ENCODE measurements at places on chromosomes 16 and 17.

GRCh38 chr16:12026741-12027490 is 50.4 kb downstream of the SNX29 start:
- no peak for DNase-seq

GRCh38 chr17:42698736-42699414 is 16.5 kb downstream of the CNTNAP1 start:
- DNase-seq: peak; percentile 71

- no peak for DNase-seq
Measured at GRCh38 chr16:70494777-70495176, 28.6 kb downstream of the COG4 start.

- no peak for DNase-seq
Measured at GRCh38 chr17:40884708-40885512, at the start of gene KRT20. Gene KRT20, minus strand, starts transcription at chr17:40885242. Its CDS starts 57 bp downstream, at chr17:40885185.

DNA sequence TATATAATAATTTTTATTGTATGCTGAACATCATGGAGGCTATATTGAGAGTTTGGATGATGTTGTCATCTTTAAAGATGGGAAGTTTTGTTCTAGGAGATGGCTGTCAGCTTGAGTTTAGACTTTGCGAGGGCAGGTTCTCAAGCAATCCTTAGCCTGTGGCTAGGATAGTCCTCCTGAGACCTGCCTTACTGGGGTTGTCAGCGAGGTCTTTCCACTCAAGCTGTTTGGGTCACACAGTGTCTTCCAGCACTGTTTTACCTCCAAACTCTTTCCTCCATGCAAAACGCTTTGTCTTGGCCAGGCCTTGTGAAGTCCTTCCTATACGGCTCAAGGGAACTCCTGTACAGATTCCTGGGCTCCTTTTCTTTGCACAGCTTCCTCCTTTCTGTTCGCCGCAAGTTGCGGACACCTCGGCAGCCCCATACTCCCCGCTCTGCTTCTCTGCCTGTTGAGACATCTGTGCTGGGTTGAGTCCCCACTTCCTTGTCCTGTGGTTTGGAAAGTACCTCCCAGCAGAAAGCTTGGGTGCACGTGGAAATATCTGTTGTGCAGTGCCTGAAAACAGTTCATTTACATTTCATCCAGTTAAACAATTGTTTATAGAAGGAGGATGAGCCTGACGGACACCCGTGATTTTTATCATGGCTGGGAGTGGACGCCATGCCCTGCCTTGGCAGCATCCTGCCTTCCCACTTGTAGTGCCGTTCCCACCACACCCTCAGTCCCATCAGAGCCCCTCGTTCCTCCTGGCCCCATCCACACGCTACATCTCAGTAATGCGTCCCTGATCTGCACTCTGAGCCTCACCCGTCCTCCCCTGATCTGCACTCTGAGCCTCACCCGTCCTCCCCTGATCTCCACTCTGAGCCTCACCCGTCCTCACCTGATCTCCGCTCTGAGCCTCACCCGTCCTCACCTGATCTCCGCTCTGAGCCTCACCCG is 55.0 kb upstream of the CBFA2T3 start:
- no peak for DNase-seq

DNA sequence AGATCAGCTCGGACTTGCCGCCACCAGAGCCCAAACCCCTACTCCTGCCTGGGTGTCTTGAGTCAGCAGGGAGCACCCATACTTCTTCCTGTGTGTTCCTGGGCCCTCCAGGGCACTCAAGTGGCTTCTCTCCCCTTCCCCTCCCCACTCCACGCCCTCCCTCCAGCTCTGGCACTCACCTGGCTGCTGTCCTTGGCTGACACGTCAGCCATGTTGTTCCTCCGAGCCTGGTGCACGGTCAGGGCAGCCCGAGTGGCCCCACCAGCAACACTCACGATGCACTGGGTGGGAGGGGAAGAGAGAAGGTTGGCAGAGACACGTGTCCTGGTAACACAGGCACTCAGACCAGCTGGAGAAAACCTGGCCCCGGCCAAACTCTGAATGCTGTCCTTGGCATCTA is 11.5 kb downstream of the RUSF1 start:
- no peak for DNase-seq

DNA sequence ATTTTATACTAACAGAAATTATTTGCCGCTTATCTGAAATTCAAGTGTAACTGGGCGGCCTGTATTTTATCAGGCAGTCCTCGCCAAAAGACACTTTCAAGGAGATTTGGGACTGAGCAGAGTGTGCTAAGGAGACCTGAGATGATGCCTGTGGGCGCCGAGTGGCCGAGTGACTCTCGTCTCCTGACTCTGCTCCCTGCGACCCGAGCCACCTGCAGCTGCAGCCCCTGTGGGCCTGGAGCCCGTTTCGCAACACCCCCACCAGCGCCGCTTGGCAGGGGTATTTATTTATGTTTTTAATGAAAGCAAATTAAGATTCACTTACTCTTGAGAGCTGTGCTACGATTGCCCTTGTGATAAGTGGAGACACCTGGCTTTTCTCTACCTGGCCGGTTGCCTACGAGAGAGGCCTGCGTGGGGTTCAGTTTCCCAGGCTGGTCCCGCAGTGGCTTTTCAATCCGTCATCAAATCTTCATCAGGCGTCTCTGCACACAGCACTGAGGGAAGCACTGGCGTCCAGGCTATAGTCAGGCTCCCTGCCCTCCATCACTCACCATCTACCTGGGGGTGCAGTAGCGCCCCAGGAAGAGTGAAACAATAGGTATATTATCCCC is 124.0 kb downstream of the SEC14L1 start:
- no peak for DNase-seq

- DNase-seq: no peak
Measured at GRCh38 chr17:50182783-50183420, 17.1 kb downstream of the SGCA start.

GRCh38 chr17:1727258-1727789 is 2.8 kb downstream of the WDR81 start:
- no peak for DNase-seq

DNA sequence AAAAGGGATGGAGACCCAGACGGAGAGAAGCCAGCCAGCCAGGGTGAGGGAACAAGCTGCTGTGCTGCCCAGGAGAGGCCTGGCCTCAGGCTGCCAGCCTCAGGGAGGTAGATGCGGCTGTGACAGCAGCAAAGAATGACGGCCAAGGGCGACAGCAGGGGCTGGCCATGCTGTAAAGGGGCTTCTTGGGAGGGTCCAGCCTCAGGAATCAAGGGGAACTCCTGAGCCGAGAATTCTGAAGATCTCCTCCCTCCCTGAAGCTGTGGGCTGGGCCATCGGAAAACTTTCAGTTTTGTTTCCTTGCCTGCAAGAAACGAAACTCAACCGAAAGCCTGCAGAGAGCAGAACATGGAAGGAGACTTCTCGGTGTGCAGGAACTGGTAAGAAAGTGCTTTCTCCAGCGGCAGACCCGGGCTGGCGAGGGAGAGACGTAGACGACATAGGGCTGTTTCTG is at the start of gene XAF1:
Gene XAF1, plus strand, starts transcription at position 316 of the 454 bp plus-strand sequence. Its CDS starts 33 bp downstream, at position 349.
- DNase-seq: peak; percentile 28

DNA sequence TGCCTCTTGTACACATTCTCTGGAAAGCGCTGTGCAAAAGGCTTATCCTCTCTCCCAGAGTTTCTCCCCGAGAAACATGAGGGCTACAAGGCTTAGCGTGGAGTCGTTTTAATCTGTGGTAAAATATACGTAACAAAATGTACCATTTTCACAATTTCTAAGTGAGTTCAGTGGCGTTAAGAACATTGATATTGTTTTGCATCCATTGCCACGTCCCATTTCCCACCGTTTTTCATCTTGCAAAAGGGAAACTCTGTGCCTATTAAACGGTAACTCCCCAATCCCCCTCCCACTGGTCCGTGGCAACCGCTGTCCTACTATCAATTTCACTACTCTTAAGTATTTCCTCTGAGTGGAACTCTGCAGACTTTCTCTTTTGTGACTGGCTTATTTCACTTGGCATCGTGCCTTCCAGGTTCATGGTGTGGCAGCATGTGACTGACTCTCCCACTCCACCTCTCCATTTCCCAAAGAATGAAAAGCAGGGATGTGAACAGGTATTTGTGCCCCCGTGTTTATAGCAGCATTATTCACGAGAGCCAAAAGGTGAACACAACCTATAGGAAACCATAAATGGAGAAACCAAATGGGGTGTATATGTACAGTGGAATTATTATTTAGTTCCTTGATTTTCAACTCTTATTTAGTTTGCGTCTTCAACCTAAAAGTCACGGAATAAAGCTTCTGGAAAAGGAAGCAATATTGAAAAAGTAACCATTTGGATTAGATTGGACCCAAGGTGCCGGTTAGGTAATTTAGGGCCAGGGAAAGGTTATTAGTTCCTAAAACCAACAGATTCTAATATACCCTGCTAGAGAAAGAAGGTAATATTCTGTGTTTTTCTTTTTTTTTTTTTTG is 1.1 kb upstream of the USP32 start:
- DNase-seq: peak; percentile 35

GRCh38 chr16:55552621-55553020 is 13.9 kb upstream of the CAPNS2 start:
- peak; percentile 84 for DNase-seq

- no peak for DNase-seq
Measured at GRCh38 chr17:79340333-79341221, 266.0 kb downstream of the ENGASE start.

GRCh38 chr17:70552982-70553334 is 383.6 kb downstream of the KCNJ2 start:
- no peak for DNase-seq

- no peak for DNase-seq
Measured at GRCh38 chr17:3723188-3723555, 531 bp upstream of the HASPIN start.

DNA sequence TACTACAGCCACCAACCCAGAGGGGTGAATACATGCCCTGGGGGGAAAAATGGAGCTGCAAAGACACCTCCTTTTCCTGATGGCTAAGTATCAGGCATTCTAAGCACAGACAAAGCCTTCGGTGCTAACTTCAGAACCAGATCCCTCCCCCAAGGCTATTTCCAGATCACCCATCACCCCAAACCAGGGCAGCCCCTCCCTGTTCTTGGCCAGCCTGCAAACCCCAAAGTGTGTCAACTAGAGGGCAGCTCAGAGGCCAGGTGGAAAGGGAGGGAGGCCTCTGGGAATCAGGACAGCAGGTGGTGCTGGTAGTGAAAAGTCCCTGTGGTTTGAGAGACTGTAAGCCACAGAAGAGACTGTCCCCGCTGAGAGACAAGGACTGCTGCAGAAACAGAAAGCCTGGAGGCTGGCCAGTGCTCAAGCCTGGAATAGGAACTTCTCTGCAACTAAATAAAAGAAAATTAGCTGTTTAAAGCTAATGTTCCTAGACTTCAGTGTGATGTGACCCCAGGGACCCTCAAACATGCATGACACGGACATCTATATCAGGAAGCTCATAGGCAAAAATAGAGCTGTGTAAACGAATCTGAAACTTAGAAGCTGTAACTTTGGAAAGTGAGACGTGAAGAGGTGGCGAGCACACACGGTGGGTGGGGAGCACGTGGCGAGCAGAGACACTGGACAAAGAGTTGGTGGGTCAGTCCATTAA is 9.1 kb downstream of the TUBG1 start:
- DNase-seq: peak; percentile 33

GRCh38 chr16:72979974-72980373 is 68.0 kb downstream of the ZFHX3 start:
- no peak for DNase-seq

- no peak for DNase-seq
Measured at GRCh38 chr17:55120651-55121050, 144.1 kb upstream of the HLF start.

GRCh38 chr17:6427279-6427781 is 7.6 kb downstream of the AIPL1 start:
- peak; percentile 53 for DNase-seq

DNA sequence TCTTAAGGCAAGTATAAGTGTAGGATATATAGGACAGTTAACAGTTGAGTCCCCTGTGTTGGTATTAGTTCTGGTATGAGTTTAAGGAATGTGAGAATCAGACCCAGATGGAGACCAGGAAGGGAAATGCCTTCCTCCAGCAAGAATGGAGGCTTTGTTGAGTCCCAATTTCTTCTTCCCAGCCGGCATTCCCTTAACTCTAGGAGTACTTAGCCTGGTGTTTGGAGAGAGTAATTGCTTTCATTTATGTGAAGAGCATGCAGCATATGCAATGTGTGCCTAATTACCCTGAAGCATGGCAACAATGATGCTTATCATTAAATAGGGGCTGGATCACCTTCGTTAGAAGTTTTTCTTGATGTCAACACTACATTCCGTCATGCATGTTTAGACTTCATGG is 225.9 kb upstream of the XYLT1 start:
- DNase-seq: no peak

DNA sequence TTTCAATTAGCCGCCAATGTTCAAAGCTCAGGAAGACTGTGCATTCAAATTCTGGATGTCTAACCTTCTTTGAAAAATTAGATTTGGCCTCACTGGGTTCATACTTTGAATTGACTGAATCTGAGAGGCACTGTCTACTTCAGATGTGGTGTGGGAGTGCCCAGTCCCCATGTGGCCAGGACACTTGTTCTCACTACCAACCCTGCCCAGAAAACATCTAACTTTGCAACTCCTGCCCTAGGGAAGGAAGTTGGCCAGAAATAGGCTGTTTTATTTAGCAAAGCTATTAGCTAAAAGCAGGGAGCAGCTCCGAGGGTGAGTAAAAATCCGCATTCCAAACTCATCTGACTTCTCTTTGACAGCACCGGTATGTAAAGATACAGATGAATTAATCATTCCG is 86.3 kb downstream of the XYLT1 start:
- DNase-seq: no peak

DNA sequence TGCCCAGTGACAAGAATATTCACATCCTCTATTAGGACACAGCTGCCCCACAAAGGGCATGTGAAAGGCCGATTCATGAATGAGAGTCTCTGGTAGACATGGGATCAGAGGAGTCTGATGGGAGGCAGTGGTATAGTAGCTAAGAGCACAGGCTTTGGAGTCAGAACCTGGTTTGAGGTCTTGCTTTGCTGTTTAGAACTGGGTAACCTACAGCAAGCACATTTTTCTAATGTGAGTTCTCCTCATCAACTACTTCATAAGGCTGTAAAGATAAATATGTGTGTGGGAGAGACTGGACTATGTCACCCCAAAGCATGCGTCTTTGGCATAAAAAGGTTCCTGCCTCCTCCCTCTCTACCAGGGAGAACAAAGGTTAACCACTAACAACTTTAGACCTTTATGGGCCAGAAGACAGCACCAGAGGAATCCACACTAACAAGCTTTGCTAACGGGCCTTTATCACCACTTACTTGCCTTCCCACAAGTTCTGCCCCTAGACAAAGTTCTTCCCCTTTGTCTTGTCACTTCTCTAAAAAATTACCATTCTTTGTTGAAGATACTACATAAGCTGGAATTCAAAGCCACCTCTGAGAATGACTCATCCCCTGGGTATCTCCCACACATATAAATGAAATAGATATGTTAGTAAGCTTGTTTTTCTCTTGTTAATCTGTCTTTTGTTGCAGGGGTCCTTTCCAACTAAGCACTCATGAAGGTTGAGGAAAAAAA is 21.1 kb downstream of the CDR2 start:
- DNase-seq: peak; percentile 85

- DNase-seq: no peak
Measured at GRCh38 chr16:55421226-55421625, 57.8 kb upstream of the MMP2 start.

GRCh38 chr16:64641343-64641742 is 480.5 kb downstream of the CDH11 start:
- DNase-seq: no peak
